ENCODE measurements at places on chromosomes 16 and 17.

- DNase-seq, result no peak
These were observed 47.2 kb upstream of the SKAP1 start for GRCh38 chr17:48477221-48477620.

- no peak for DNase-seq
These were observed 37.7 kb upstream of the ABCA6 start for GRCh38 chr17:69179227-69179952.

DNA sequence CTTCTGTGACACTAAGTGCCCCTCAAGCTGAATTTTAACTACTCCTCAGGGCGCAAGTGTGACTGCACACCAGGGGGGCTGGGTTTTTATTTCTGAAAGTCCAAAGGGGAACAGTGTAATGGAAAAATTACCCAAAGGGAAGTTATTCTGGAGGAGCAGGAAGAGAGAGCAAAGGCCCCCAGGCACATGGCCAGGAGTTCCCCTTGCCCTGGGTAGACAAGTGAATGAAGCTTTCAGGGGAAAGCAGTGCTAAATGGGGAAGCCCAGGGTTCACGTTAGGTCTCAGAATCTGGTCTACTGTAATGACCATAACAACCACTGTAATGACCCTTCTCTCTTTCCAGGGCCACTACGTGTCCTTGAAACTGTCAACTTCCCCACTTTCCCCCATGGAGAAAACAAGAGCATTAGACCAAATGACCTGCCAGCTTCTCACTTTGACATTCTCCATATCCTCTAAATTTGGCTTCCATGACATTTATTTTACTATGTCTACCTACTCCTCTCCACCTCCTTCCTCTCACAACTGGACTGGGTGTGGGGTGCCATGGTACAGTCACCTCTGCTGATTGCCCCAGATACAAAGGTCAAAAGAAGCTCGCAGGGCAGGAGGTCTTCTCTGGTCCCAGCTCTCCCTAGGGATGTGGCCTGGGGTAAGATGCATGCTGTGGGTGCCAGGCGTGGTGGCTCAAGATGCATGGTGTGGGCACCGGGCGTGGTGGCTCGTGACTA is 34.1 kb upstream of the MMP2 start:
- no peak for DNase-seq

DNA sequence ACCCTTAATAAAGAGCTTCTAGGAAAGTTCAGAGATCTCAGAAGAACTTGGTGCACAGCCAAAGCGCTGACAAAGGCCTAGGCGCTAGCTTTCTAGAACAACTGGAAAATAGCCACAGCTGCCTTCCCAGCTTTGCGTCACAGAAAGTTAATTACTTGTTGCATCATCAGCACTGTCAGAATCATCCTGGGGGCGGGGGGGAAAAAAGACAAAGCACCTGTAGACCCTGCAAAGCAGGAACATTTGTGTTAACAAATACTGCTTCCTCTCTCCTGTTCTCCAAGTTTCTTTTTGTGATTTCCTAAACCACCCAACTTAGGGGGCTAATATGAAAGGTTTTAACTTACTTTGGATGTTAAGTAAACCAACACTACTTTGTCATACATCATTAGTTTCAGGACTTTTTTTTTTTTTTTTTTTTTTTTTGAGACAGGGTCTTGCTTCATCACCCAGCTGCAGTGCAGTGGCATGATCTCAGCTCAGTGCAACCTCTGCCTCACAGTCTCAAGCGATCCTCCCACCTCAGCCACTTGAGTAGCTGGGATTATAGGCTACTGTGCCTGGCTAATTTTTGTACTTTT is 4.8 kb upstream of the AARSD1 start:
- no peak for DNase-seq

DNA sequence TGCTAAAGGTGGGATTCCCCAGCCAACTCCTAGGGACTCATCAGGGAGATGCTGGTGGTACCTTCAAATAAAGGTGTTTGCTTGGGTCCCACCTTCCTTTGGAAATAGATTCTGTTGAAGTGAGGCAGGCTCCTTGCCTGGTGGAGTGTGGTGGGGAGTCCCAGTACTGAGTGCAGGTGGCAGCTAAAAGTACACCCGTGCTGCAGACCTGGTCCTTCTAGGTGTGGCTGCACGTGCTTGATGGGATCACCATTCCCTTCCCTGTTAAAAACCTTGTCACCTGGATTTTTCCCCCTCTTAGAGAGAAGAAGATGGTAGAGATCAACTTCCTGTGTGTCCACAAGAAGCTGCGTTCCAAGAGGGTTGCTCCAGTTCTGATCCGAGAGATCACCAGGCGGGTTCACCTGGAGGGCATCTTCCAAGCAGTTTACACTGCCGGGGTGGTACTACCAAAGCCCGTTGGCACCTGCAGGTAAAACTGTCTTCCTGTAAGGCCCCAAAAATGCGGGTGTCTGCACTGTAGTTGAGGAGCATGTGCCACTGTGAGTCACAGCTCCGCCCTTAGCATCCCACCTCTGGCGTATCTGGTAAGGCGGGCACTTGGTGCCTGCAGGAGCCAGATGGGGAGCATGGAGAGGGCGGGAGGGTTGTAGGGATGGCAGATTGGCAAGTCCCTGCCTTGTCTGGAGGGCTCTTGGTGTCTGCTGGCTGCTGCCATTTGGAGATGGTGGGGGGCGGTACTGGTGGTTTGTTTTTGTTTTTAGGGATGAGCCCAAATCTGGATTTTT is 34.0 kb downstream of the PLCD3 start:
- DNase-seq, result no peak

DNA sequence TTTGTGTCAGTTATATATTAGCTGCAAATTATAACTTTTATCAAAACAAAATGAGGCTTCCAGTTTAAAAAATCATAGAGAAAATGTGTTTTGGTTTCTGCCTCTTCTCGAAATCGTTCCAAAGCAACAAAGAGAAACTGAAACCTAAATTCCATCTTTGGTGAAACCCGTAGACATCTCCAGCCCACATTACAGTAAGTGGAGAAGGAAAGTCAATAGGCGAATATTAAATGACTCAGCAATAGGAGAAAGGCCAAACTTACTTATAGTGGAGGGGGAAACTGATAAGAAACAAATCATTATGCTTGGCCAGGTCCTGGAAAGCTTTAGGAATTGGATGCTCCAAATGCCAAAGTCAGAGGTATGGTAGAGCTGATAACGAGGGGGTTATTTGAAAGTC is 103.0 kb upstream of the SHISA6 start:
- no peak for DNase-seq

- no peak for DNase-seq
These were observed 176.6 kb upstream of the SDK2 start for GRCh38 chr17:73820686-73821448.

GRCh38 chr17:68909066-68909465 is 46.1 kb downstream of the ABCA8 start:
- DNase-seq, result no peak

DNA sequence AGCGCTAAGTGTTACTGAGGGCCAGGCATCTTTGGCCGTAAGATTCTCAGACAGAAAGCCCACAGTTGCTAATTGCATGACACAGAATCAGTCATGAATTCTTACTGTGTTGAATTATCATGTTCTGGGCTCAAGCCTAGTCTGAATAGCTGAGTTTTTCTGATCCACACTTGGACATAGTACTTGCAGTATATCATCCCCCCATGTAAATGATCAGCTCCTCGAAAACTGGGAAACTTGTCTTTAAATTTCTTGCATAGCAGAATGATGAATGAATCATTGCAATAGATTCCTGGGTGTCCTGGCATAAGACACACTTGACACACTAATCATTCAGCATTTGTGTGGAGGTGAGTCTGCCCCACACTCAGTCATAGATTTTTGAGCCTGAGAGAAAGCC is 2.2 kb downstream of the MLYCD start:
- DNase-seq, result no peak

Data from activated naive CD4-positive, alpha-beta T cell treated with Interleukin-2 at 50 U/mL for 16 hours (primary cell).